A549 treated with GW870086 at 1 μM for 4 hours (cell line): ENCODE measurements at places on chromosomes 5 and 9. TPM values are rescaled to one million over a fixed set of nuclear protein-coding genes. Genes with fewer than 3 reads are reported as not detected.

Gene FOXD1
- total RNA-seq: 14.7 to 22.1 TPM (median 19.3 TPM) in 5 replicates

Gene GABRA1
- total RNA-seq: not detected in 5 replicates

Gene AGXT2
- total RNA-seq: not detected in 5 replicates

Gene MYMK
- not detected in 5 replicates for total RNA-seq

Gene PCDHB15
- total RNA-seq: 0.05 to 0.16 TPM (median 0.09 TPM) in 3 of 5 replicates, not detected in the others

Gene SPATA31A3
- total RNA-seq: not detected in 5 replicates

Gene MARCHF11
- total RNA-seq: not detected in 5 replicates

Gene NFIB
- total RNA-seq: 6.7 to 11.5 TPM (median 9.8 TPM) in 5 replicates

Gene PRR16
- 0.12 TPM in 1 of 5 replicates, not detected in the others for total RNA-seq

Gene SELENOP
- total RNA-seq: 0.23 to 0.49 TPM (median 0.31 TPM) in 5 replicates

Gene OBP2B
- not detected in 5 replicates for total RNA-seq

Gene C5orf58
- not detected in 5 replicates for total RNA-seq

Gene BHMT
- 0.13 TPM in 1 of 5 replicates, not detected in the others for total RNA-seq

Gene TAF11L9
- total RNA-seq: not detected in 5 replicates

Gene PCDHGB4
- 0.74 to 1.00 TPM (median 0.79 TPM) in 5 replicates for total RNA-seq

Gene C6
- not detected in 5 replicates for total RNA-seq

Gene AK3
- total RNA-seq: 40.3 to 59.5 TPM (median 53.8 TPM) in 5 replicates

Gene FAM151B
- total RNA-seq: 1.2 to 2.9 TPM (median 1.6 TPM) in 5 replicates

Gene SOHLH1
- total RNA-seq: 0.10 TPM in 1 of 5 replicates, not detected in the others

Gene PAEP
- total RNA-seq: 0.41 to 0.47 TPM (median 0.45 TPM) in 4 of 5 replicates, not detected in the other

Gene PCDHGA3
- total RNA-seq: not detected in 5 replicates

Gene KCNIP1
- total RNA-seq: not detected in 5 replicates
